ENCODE measurements at places on chromosomes 3 and 15. TPM values are rescaled to one million over a fixed set of nuclear protein-coding genes. Genes with fewer than 3 reads are reported as not detected.

DNA sequence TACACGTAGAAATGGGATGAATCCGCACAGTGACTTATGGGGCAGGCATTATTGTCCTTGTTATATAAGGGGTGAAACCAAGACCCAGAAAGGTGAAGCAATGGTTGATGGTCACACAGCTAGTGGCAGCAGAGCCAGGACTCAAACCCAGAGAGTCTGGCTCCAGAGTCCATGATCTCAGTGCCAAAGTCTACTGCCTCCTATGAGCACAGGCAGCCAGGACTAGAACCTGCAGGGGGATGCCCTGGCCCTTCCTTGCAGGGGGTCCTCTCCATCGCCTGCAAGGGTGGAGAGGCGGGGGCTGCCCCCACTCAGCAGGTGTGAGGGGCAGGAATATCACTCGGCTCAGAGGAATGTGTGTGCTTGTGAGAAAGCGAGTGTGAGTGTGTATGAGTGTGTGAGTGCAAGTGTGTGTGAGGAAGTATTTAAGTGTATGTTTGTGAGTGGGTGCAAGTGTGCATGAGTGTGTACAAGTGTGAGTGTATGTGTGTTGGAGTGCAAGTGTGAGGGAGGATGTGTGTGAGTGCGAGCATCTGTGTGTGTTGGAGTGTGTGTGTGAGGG is 44.7 kb downstream of the UMPS start:
- no peak for DNase-seq

DNA sequence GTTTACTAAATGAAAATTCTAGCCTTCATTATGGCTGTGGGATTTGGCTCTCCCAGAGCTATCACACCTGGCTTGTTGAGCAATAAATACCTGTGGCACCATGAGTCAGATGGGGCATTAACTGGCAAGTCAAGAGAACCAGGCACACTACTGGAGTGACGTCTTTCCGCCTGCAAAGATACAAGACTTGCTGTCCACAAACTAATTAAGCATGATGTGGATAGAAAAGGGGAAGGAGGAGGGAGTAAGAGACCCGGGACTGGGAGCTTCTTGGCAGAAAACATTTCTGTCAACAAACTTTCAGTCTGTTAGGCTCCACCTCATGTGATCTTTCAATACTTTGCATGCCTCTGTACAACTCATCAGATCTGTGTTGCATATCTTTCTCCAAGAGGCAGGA is 56.5 kb downstream of the CLDN1 start:
- DNase-seq: no peak

Gene THBS1
- total RNA-seq: 172 TPM

Gene TGM4
- not detected for total RNA-seq

Gene DMXL2
- total RNA-seq: 38.7 TPM

Data from sigmoid colon (tissue), 7 donors.